ENCODE measurements at places on chromosomes 7 and 10.
A peak's percentile ranks its signal among the peaks of the same experiment; 100 is the strongest.

DNA sequence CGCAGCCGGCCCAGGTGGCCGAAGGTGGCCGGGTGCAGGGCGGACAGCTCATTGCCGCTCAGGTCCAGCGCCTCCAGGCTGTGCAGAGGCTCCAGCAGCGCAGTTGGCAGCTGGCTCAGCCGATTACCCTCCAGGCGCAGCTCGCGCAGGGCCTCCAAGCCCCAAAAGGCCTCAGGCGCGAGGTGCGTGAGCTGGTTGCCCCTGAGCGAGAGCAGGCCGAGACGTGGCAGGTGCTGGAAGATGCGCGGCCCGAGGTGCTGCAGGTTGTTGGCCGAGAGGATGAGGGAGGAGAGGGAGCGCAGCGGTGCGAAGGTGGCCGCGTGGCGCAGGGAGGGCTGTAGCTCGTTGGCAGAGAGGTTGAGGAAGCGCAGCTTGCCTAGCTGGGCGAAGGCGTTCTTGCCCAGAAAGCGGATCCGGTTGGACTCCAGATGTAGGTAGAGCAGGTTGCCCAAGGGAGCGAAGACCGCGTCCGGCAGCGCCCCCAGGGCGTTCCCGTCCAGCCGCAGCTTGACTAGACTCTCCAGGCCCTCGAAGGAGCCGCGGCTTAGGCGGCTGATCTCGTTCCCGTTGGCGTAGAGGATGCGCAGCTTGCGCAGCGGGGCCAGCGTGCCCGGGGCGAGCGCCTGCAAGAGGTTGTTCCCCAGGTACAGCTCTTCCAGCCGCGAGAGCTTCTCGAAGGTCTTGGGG lies 923 bp downstream of the TRIL start:
- DNase-seq: no peak

DNA sequence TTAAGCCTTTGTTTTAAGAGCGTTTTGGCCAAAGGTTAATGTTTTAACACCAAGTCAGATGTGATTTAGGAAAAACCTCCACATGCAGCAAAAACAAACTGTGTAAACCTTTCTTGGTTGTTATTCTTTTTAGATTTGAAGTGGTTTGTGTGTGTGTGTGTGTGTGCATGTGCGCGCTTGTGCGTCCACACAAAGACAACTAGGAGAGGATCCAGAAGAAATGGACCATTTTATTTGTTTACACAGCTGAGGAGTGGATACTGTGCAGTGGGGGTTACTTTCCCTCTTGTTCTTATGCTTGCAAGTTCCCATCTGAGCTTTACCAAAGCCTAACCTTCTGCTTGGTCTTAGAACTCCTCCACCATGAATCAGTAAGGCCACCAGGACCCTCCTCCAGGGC lies 20.0 kb downstream of the TCF7L2 start:
- no peak for DNase-seq

DNA sequence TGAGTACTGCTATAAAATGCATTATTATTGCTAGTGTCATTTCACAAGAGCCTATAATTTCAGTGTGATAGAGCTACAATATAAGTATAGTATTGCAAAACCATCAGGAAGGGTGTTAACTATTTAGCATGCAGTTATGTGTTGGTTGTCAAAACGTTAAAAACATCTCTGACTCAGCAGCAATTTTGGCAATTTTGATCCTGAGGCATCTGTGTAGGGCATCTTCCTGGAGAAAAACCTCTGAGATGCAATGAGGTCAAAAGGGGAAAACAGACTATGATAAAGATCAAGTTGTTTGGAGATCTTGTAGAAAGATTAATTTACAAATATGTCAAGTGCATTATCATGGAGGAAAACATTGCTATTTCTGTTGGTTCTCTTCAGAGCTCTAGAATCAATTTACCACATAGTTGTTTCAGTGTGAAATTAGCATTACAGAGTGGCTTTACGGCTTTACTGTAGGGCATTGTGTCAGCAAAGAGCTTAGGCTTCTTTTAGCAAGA lies 5.3 kb downstream of the CFTR start:
- no peak for DNase-seq

DNA sequence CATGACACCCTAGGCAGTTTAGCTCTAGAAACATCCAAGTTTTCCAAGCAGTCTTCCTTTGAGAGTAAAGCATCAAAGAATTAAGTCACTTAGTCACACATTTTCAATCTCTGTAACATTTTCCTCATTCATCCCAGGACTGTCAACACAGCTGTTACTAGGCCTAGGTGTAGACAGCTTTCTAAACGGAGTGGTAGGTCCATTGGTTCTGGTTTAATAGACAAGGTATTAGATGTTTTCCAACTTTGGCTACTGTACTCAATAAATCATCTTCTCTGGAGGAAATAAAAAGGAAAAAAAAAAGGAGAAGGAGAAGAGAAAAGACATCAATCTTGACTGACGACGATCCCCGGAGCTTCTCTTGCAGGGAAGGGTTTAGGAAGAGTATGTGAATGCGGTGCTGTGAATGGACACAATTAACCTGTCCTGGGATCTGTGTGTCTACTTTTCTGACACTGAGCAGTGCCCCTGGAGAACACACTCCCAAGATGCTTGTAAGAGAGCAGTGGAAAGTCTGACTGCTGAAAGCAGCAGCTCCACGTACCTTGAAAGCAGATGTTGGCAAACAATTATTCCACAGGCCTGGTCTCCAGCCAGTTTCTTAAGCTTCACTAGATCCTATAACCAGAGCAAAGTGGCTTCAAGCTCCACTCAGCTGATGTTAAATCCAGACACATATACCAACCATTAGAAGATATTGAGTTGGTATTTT lies 59.1 kb downstream of the CXCL12 start:
- DNase-seq: no peak

- DNase-seq: no peak
Measured at GRCh38 chr10:21065621-21066248, 168.6 kb upstream of the NEBL start.

DNA sequence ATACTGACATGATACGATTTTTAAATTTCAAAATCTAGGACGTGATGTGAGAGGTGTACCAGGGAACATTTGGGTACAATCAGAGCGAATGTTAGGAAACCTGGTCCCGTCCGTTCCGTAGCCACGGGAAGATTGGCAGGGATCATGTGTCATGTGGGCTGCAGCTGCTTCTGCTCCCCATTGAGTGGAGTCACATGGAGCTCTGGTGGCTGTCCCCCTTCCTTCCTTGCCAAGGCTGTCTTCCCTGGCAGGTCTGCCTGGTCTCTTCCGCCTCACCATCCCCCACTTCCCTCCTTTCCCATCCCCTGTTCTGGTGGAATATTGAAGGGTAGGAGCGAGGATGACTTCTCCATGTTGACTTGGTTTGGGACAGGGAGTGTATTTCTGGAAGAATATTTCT lies 33.8 kb upstream of the FAM180A start:
- DNase-seq: no peak

GRCh38 chr10:59865101-59865500 lies 41.3 kb downstream of the CCDC6 start:
- DNase-seq: no peak

GRCh38 chr10:110036640-110037039 lies 28.9 kb downstream of the ADD3 start:
- no peak for DNase-seq

- DNase-seq: no peak
Measured at GRCh38 chr7:117873310-117874190, at the start of gene CTTNBP2. Gene CTTNBP2, minus strand, starts transcription at chr7:117873441. Its CDS starts 26 bp downstream, at chr7:117873415.

GRCh38 chr10:13340068-13340467 lies 8.0 kb downstream of the SEPHS1 start:
- no peak for DNase-seq

GRCh38 chr10:70843776-70844489 lies 28.2 kb downstream of the SGPL1 start:
- DNase-seq: peak; percentile 18

DNA sequence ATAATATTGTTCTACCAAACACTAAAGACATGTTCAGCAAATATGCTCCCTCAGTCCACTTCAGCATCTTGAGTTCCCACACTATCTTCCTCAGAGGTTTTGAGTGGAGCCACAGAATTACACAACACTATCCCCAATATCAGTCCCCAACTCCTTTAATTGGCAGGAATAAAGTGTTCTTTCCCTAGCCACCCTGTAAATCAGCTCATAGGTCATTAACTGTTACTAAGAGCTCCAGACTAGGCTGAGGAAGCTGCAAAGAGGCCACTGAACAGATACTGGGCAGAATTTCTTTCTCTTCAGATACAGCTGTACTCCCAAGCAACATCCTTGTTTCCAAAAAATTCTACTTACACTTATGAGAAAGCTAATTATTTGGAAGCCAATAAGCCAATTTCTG lies 11.6 kb upstream of the KAT6B start:
- no peak for DNase-seq

- DNase-seq: no peak
Measured at GRCh38 chr7:18224138-18224537, 196.5 kb upstream of the PRPS1L1 start.

DNA sequence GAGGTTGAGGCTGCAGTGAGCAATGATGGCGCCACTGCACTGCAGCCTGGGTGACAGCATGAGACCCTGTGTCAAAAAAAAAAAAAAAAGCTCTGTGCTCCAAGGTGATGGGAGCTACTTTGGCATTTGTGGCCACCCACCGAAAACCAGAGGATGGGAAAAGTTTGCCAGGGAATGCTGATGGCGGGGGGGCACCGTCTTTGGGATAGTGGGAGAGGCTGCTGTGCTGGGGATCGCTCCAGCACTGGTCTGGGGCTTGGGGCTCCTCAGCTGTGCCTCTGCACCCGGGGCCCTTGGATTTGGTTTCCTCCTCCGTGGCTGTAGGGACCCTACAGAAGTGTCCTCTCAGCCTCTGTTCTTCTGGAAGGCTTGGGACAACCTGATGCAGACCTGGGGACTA lies 11.7 kb upstream of the RAMP3 start:
- DNase-seq: no peak

DNA sequence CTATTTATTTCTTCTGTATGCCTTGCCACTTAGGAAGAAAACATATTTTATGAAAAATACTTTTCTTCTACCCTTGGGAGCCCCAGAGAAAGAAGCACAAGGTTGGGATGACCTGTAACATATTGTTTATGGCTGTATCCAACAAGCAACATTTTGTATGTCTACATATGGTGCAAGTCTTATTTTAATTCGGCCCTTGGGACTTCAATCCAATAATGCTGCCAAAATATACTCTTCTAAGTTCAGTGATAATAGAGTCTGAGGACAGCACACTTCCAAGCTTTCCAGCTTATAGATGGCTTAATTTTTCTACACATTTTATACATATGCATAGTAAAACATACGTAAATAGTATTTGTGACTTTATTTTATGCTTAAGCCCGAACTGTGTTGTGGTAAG lies 318.5 kb upstream of the SEMA3A start:
- DNase-seq: no peak

- no peak for DNase-seq
Measured at GRCh38 chr7:156174428-156174827, 362.2 kb upstream of the SHH start.

GRCh38 chr10:119135513-119135881 lies 30.0 kb downstream of the SFXN4 start:
- no peak for DNase-seq

- DNase-seq: no peak
Measured at GRCh38 chr10:87869773-87870551, 6.5 kb downstream of the PTEN start.

- no peak for DNase-seq
Measured at GRCh38 chr7:142689439-142690120, 59.7 kb upstream of the PRSS1 start.

GRCh38 chr10:117807441-117807840 lies 239.3 kb downstream of the RAB11FIP2 start:
- DNase-seq: no peak

- no peak for DNase-seq
Measured at GRCh38 chr7:140726281-140726680, 29.8 kb downstream of the NDUFB2 start.

GRCh38 chr10:104327745-104328645 lies 10.3 kb downstream of the ITPRIP start:
- no peak for DNase-seq

DNA sequence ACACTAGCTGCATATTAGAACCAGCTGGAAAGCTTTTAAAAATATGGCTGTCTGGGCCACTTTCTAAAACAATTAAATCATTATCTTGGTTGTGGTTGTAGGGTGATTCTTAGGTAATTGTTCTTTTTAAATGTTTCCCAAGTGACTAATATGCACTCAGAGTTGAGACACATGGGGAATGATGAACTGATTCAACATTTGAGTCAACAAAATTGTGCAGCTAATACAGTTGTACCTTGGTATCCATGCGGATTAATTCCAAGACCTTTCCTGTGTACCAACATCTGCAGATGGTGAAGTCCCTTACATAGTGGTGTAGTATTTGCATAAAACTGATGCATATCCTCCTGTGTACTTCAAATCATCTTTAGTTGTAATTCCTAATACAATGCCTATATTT lies 242.2 kb downstream of the ATRNL1 start:
- no peak for DNase-seq

GRCh38 chr10:126964190-126964589 lies 59.0 kb downstream of the DOCK1 start:
- no peak for DNase-seq

DNA sequence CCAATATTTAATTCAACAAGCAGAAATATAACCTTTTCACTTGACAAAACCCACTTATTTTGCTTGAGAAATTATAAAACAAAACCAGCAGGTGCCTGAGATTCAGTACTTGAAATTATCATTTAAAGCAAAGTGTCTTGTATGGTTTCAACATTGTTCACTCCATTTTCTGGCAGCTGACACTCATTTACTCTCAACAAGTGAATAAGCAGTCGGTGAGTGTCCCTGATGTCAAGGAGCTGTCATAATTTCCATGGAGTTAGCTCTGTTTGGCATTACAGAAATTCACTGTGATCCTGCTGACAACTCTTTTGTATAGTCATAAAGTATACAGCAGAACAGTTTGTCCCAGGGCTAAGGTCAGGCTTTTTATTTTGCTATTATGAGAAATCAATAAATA lies 490.0 kb downstream of the CNTNAP2 start:
- DNase-seq: no peak

DNA sequence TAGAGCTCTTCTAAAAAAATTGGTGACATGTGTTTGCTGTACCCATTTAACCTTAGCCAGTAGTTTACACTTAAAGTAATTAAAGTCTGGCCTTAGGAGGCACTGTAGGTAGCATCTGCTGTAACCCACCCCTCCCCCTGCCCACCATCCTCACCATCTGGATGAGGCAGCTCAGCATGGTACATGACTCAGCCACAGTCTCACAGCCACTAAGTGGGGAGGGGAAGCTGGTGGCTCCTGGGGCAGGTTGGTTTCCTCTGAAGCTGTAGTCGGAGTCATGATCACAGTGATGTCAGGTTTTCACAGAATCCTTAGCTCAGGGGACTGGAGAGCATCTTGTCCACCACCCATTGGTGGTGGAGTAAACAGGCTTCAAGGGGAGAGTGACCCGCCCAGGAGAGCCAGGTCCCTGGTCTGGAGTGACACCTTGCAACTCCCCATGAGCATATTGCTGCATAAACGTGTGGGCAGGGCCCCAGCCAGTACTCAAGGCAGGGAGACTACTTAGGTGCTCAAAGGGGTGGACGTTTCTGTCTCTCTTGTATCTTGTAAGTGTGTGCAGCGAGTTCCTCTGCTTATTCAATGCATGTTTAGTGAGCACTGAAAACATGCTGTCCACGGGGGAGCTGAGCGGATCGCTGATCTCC lies 125.9 kb downstream of the GRK5 start:
- DNase-seq: no peak

Data from SHP77 treated with DMSO at 0.1 percent for 48 hours (cell line).